NCI-H2171 (cell line): ENCODE measurements at places on chromosomes 13 and 19.
A peak's percentile ranks its signal among the peaks of the same experiment; 100 is the strongest.

DNA sequence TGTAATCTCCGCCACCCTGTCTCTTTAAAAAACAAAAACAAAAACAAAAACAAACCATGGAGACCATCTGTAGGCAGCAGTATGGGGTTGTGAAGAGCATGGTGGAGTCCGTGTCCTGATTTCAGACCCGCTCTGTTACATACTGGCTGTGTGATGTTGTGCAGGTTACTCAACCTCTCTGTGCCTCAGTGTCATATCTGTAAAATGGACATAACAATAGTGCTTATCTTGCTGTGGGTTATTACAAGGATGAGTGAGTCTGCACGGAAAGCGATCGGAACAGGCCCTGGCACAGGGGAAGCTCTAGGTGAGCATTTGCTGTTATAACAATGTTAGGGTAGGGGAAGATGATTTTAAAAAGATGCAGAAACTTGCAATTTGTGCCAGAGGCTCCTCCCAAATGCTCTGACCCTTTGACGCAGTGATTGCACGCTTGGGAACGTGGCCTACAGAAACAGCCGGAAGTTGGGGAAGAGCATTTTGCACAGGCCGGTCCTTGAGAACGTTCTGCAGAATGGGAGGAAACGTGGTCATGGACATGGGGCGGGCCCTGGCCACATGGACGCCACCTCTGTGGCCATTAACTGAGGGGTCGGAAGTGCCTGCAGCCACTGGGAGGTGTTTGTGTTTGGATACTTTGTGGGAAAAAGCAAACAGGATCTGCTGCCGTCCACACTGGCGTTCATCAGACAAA, 15.7 kb upstream of the SELENOW start:
- no peak for DNase-seq

- DNase-seq: peak; percentile 88
These were observed at the start of gene DPY19L3 for GRCh38 chr19:32405431-32406160. Gene DPY19L3, plus strand, starts transcription at chr19:32405770. Its CDS starts 2,484 bp downstream, at chr19:32408254.

DNA sequence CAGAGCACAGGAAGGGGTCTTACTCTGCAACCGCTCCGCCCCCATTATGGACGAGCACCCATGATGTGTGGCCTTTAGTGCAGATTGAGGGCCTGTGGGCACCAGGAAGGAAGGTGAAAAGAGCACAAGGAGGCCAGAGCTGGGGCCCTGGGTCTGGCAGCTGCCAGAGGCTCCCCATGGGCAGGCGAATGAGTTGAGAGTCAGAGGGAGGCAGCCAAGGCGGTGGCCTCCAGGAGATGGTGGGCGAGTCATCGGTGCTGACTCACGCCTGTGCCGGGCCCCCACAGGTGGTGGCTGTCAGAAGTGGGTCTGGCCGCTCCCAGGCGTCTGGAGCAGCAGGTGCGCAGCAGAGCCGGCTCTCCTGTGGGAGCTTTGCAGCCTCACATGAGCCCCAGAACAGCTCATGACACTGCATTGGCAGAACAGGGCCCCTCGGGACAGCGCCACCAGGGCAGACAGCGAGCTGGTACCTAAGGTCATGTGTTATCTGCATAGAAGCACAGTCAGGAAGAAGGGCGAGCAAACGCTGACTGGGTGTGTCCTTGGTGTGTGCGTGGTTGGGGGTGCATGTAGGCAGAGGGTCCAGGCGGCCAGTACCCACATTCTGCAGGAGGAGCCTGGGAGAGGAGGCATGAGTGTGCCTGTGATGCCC, 68.8 kb downstream of the CHST8 start:
- DNase-seq: peak; percentile 83

- DNase-seq: no peak
These were observed 12.3 kb downstream of the CIB3 start for GRCh38 chr19:16160943-16161560.

DNA sequence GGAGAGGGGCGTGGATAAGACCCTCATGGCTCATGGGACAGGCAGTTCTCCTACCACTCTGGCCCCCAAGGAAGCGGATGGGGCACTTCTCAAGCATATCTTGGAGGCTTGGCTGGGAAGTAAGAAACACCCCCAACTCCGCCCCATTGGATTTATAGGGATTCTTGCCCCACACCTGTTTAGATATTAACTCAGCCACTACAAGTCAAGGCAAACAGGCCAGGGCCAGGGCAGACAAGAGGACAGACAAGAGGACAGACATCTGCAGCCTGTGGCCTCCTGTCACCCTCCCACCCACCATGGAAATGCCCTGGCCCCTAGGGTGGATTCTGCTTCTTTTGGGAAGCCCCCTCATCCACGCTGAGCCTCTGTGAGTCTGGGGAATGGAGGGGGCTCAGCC, 24.1 kb downstream of the RDH8 start:
- DNase-seq: no peak

- DNase-seq: no peak
These were observed 2.5 kb downstream of the SLC1A6 start for GRCh38 chr19:14977128-14977527.

DNA sequence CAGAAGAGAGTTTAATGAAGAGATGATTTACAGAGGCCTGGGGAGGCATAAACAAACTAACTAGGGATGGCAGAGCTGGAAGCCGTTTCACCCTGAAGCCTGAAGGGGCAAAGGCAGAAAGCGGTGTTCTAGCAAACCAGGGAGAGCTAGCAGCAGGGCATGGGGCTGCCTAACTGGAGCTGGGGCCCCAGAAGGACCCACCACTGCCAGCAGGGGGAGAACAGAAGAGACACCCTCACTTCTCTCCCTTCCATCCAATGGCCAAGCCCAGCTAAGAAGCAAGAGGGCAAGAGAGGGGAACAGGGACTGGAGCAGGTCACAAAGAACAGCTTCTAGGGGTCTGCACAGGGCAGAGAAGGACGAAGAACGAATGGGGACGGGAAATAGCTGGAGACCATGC, 195.5 kb downstream of the KATNAL1 start:
- DNase-seq: no peak

DNA sequence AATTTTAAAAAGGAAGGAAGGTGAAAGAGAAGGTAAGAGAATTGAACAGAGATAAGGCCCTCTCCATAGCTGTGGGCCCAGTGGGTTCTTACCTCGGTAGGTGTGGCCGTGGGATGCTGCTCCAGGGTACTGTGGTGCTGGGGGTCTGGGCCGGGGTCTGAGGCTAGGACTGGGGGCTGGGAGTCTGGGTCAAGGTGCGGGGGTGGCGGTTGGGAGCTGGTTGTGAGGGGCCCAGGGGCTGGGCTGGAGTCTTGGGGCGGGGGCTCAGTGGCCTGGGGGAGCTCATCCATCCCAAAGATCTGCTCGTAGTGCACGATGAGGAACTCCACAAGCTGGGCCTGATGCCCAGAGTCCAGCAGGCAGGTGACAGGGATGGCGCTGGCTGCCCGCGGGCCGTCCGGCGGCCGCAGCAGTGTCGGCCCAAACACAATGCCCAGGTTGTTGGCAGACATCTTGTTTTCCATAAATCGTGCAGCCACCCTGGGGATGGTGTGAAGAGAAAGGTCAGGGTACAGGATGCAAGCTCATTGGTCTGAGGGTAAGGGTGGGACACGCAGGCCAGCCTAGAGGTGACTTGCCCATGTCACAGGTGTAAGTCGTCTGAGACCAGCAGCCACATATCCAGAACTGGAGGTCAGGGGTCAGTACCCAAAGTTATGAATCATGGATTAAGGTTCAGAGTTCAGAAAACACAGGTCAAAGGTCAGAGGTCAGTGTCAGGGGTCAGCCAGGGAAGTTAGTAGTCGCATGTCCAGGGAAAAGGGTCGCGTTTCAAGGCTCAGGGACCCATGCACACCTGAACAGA, 5.9 kb upstream of the LPAR2 start:
- no peak for DNase-seq

GRCh38 chr13:94389604-94390351, 89.7 kb downstream of the DCT start:
- no peak for DNase-seq

GRCh38 chr13:32309312-32310133, 5.6 kb downstream of the ZAR1L start:
- DNase-seq: no peak

GRCh38 chr19:42284066-42284501, 15.0 kb downstream of the CIC start:
- peak; percentile 81 for DNase-seq

DNA sequence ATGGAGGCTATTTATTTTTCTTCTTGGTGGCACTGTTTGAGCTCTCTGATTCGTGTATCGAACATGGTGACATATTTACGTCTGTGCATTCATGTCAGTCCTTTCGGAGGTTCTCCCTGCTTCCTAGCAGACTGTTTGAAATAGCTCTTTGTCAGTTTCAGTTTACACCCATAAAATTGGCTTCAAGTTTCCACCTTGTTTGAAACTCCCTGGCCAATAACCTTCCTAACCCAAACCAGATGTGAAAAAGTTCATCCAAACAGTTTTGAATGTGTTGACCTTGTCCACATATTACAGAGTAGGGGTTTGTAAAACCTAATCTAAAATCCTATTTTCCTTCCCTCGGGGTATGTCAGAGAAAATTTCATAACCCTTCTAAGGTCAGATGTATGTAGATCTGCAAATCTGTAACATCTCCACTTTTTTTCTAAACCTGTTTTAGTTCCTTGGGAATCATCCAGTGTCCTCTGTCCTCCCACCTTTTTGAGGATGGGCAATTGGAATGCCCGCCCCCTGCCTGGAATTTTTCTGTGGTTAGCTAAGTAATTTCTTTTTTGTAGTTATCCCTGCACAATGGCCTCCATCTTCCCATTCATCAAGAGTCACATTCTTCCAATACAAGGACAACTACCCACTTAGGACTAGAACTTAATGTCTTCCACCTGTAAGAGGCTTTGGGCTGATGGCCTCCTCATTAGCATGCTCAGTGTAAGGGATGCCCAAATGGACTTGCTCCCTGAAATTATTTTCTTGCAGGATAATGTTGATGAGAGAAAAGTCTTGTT, 499.8 kb downstream of the GPC6 start:
- DNase-seq: no peak

GRCh38 chr19:18433015-18433691, 4.8 kb downstream of the ISYNA1 start:
- peak; percentile 67 for DNase-seq

GRCh38 chr19:17953316-17953801, 13.5 kb upstream of the KCNN1 start:
- DNase-seq: no peak

DNA sequence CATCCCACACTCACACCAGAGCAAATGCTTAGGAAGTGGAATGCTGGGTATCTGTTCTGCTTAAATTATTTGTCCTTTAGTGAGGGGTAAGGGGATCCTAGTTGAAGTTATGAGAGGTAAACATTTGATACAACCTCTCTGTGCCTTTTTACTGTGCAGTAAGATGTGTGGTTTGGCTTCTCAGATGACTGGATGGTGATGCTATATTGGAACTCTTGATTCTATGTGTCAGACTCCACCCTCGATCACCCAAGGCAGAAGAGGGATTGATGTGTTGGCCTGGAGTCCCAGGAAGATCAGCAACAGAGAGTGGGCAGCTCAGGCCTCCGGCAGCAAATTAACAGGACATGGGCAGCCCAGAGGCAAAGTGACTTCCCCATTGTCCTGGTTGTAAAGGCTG, 66.7 kb downstream of the SIPA1L3 start:
- DNase-seq: no peak

DNA sequence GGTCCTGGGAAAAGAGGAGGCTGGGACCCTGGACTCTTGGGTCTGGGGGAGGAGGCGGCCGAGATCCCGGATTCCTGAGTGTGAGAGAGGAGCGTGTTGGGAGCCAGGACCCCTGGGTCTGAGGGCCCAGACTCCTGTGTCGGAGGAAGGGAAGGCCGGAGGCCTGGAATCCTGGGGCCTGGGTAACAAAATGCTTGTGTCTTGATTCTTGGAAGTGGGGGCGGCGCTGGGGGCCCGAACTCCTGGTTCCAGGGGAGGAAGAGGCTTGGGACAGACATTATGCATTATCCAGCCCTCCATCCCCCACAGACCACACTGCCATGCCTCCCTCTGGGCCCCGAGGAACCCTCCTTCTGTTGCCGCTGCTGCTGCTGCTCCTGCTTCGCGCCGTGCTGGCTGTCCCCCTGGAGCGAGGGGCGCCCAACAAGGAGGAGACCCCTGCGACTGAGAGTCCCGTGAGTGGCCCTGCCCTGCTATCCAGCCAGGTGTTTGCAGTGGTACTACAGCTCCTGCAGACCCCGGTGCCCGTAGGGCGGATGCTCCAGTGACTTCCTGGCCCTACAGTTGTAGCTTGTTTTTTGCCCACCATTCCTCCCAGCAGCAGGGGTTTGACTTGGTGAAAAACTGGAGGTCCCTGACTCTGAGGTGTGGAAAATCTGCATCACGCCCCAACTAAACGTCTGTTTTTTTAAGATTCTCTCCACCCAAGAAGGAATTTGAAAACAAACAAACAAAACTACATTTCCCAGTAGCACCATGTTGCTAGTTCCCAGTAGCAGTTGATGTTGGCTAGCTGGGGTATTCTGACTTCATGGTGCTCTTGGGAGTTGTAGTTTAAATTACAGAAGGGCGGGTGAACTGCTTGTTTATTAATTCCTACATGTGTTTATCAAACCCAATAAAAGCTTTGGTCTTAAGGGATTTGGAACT, 630 bp downstream of the NUCB1 start:
- DNase-seq: no peak

GRCh38 chr19:591099-591958, 1.6 kb downstream of the HCN2 start:
- no peak for DNase-seq

- no peak for DNase-seq
These were observed 191.6 kb downstream of the SHISA2 start for GRCh38 chr13:25860265-25860664.

GRCh38 chr19:31907661-31908060, 437.7 kb upstream of the ZNF507 start:
- no peak for DNase-seq

DNA sequence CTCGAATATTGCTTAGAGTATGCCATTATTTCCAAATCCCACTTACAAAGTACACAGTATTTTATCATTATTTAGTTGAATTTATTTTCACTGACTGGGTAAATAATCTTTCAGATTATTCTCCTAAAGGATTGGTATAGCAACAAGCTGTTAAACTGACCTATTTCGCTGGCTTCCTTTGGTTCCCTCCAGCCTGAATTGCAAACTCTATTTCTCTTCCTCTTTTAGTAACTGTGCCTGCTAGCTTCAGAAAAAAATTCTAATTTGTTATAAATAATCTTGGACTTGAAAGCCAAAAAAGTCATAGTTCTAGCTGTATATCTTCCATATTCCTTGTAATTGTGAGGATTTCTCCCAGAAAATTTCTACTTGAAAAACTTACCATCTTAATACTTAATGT, 15.0 kb upstream of the CCNA1 start:
- DNase-seq: no peak

DNA sequence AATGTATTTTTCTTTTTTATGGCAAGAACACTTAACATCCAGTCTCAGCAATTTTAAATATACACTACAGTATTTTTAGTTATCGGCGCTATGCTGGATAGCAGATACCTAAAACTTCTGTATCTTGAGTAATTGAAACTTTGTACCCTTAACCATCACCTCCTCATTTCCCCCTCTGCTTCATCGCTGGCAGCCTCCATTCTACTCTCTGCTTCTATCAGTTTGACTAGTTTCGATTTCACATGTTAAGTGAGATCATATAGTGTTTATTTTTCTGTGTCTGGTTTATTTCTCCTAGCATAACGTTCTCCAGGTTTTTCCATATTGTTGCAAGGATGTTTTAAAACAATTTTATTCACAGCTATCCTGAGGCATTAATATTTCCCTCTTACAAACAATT, 340.8 kb upstream of the SLC10A2 start:
- DNase-seq: no peak

- DNase-seq: no peak
These were observed 5.3 kb upstream of the ZNF497 start for GRCh38 chr19:58367698-58368454.
